Activated CD4-positive, alpha-beta T cell treated with anti-CD3 and anti-CD28 coated beads, Interleukin-2, amount 50 U/mL, for 4 hours (primary cell): ENCODE measurements at places on chromosomes 3 and 15.

DNA sequence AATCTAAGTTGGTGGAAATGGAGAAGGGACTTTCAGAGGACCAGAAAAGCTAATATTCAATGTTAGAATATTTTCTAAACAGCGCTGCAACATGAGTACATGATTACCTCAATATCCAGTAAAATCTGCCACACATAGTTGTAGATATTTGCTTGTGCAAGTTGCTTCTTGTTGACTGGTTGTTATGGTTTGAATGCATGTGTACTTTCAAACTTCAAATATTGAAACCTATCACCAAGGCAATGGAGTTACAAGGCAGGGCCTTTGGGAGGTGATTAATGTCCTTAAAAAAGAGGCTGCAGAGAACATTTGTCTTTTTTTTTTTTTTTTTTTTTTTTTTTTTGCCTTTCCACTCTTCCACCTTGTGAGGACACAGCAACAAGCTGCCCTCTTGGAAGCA, 49.9 kb downstream of the TMCO5A start:
- DNase-seq, result no peak

- no peak for DNase-seq
These were observed 652.4 kb upstream of the NAALADL2 start for GRCh38 chr3:174206607-174207192.

DNA sequence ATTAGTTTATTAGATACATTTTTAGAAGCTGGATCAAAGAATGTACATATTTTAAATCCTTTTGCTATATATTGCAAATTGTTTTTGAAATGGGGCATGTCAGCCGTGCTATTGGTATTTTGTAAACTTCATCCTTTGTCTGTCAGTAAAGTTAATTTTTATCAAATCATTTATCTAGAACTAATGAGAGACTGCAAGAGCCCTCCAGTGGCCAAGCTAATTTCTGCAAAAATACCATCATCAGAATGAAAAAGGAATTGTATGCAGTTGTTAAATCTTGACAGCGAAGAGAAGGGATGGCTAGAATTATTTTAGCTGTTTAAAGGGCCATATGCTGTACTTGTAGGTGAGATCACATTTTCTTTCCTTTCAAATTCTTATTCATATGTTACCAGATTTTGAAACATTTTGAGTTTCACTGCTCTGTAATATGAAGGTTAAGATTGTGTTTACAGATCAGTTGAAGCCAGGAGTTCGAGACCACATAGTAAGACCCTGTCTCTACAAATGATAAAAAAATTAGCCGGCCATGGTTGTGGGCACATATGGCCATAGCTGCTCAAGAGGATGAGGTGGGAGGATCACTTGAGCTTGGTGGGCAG, 8.1 kb upstream of the CLDN11 start:
- DNase-seq, result no peak

DNA sequence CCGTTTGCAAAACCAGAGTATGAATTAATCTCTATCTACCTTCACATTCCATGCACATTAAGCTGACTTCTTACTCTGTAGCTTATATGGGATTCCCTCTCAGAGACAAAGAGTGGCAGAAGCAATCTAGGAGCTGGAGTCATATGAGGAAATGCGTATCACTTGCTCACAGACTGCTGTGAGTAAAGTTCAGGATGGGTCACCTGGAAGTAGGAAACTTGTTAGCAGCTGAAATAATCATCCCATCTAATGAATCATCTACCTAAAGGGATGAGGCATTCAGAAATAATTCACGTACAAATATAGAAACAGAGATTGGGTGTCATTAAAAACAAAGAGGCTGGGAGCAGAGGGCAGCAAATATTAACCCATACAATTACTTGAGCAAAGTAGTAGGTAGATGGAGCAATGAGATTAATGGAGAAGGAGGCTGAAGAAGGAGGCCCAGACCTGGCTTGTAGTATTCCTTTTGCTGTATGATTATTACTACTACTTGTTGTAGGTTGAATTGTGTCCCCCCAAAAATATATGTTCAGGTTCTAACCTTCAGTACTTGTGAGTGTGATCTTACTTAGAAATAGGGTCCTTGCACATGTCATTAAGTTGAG, 866.3 kb downstream of the ROBO2 start:
- DNase-seq, result no peak

GRCh38 chr3:195236076-195236798, 34.7 kb downstream of the XXYLT1 start:
- DNase-seq, result no peak

DNA sequence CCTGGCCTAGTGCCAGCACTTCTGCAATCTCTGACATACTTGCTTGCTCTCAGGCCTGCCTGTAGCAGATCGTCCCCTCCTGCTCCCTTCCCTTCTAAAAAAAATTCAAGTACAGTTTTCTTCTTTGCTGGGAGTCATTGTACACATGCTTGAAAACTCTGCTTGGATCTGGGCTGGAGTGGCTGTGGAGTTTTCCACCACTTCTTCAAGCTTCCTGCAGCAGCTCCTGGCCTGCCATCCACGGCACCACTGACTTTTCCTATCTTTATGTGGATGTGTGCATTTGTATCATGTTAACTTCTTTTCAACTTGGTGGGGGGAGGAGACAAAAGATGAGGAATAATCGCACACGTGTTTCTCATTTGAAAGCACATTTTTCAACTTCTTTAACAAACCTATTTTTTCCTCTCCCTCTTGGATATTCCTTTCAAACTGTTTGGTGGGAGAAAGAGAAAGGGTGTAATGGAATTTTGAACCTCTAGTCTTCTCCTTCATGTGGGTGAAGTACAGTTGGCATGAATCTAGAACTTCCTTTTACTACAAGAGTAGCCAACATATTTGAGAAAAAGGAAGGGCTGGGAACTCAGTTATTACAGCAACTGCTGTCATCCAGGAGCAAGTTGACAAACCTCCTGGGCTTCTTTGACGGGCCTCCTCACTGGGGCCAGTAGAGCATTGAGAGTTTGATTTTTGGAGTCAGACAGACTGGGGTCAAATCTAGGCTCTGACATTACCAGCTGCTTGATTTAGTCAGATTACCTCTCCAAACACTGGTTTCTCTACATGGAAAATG, 61.2 kb upstream of the LRTM1 start:
- no peak for DNase-seq

- DNase-seq, result no peak
These were observed 1.8 kb downstream of the RBMS3 start for GRCh38 chr3:29282427-29283230.
